ENCODE measurements at places on chromosomes 5 and 9.

DNA sequence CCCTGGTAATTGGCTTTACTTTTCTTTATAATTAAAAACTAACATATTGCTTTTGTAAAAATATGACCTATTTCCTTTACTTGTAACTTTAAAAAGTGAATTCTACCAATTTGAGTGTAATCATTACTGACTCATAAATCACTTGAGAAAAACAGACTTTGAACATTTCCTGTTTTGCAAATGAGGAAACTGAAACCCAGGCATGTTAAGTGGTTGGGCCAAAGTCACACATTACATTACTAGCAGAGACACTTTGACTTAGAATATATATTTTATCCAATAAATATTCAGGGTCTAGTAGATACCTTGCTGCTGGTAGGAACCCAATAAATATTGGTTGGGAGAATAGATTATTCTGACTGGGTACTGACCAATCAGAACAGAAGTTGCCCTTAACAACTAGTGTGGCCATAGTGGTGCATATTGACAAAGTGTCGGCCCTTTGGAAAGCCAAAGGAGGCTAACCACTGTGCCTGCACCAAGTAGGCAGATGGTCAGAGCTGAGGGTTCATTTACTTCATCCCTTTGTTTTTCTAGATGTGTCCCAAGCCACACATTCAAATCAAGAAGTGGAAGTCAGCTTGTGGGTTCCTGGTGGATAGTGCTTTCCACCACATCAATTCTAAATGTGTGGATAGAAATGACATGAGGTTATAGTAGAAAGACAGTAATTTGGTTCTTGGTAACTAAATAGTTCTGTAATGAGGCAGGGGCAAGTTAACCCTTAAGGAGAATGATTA lies 365.1 kb upstream of the RIOK2 start:
- DNase-seq, result no peak

DNA sequence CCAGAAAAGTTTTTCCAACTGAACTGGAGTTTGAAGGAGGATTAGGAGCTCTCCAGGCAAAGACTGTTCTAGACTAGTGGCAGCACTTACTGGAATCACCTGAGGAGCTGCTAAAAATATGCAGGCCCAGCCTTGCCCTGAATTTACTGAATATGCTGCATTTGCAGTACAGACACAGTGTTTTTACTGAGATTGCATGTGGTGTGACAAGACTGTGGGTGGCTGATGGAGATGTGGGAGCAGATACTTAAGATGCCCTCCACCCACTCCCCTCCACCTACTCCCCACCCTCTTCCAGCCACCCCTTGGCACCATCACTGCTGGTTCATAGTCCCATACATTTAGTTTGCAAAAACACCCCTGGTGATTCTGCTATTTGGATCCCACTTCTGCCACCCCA lies 64.1 kb upstream of the HRH2 start:
- no peak for DNase-seq

- no peak for DNase-seq
Observed at GRCh38 chr5:74870299-74871067, 4.3 kb upstream of the FAM169A start.

- no peak for DNase-seq
Observed at GRCh38 chr9:124768334-124768733, 2.8 kb downstream of the NR6A1 start.

DNA sequence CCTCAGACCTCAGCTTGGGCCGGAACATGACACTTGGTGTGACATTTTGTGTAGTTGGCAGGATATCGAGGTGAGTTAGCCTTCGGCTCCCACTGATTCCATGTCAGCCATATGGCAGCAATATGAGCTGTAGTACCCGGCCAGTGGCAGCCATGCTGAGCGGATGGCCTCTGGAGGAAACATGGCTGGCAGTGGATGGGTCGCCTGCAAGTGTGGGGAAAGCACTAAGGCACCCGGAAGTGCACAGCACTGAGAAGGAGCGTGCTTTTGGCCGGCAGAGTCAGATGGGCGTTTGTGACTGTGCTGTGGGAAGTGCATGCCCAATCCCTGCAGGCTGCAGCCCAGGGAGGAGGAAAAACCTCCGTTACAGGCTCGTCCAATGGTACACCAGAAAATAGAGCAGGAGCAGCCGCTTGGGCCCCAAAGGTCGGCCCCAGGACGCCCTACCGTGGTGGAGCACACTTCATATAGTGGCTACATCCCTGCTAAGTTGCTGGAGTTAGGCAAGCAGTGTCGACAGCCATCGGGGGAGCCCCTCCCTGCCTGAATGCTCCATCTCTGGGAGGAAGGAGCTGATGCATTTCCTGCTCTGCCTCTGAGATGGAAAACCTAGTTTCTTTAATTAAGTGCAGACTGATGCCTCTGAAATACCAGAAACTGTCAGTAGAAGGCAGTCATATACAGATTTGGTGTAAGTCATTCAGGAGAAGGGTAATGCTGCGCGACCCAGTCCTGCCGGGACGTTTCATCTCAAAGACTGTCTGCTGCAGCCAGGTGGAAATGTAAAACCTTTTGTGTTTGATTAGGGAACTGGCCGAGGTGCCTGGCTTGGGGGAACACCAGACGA lies 2185.8 kb upstream of the ACO1 start:
- no peak for DNase-seq

- DNase-seq, result no peak
Observed at GRCh38 chr5:133373121-133373870, 239.0 kb downstream of the FSTL4 start.

- DNase-seq, result no peak
Observed at GRCh38 chr5:35408146-35408545, 177.9 kb upstream of the PRLR start.

Data from activated naive CD4-positive, alpha-beta T cell treated with anti-CD3 and anti-CD28 coated beads, Interleukin-2, amount 50 U/mL, for 16 hours (primary cell).